ENCODE measurements at places on chromosomes 3 and 15.

GRCh38 chr3:53705774-53706173 lies 140.4 kb downstream of the CHDH start:
- DNase-seq, result no peak

GRCh38 chr15:36414670-36415069 lies 164.8 kb upstream of the CDIN1 start:
- DNase-seq, result no peak

DNA sequence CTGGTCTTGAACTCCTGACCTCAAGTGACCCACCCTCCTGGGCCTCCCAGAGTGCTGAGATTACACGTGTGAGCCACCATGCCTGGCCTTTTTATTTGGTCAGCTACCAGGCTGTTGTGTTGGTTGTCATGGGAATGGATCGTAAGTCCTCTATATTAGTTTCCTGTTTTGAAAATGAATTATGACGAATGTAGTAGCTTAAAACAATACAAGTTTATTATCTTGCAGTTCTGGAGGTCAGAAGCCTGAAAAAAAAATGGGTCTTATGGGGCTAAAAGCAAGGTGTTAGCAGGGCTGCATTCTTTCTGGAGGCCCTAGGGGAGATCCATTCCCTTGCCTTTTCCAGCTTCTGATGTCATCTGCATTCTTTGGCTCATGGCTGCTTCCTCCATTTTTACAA lies 25.1 kb upstream of the HERC1 start:
- no peak for DNase-seq

DNA sequence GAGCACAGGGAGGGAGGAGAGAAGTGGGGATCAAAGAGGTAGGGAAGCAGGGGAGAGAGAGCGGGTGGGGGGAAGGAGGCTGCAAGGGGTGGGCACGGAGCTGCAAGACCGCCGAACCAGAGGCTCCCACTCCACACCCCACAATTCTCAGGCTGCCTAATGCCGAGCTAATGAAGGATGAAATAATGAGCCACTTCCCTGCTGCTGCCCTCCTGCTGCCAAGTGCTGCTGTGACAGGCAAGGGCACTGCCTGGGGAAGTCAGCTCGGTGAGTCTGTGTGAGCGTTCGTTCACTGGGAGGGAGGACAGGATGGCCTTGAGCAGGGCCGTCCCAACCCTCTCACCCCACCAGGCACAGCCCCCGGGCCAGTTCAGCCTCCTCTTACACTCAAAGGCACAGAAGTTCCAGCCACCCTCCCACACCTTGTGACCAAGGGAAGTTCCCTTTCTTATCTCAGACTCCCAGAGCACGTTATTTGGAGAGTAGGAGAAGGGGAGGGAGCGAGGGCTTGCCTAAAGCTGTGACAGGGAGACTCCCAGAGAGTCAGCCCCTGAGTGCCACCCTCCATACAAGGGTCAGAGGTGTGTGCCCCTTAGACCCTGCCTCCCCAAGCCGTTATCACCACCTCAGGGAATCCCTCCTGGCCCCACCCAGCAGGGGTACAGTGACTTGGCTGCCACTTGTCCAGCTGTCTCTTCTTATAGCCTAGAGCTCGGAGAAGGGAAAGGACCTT lies 12.4 kb downstream of the GLYCTK start:
- no peak for DNase-seq

DNA sequence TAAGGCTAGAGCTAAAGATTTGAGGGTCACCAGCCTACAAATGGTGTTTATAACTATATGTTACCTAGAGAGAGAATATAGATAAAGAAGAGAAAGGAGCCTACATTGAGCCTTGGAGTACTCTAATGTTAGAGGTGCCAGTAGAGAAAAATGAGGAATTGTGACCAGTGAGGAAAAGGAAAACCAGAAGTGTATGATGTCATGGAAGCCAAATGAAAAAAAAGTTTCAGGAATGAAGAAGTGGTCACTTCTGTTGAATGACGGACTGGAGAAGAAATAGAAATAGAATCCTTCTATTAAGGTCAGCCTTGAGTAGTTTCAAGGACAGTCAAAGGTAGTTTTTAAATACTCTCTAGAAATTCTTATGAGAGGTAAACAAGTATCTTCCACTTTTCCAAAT lies 51.2 kb upstream of the MLF1 start:
- DNase-seq, result no peak

DNA sequence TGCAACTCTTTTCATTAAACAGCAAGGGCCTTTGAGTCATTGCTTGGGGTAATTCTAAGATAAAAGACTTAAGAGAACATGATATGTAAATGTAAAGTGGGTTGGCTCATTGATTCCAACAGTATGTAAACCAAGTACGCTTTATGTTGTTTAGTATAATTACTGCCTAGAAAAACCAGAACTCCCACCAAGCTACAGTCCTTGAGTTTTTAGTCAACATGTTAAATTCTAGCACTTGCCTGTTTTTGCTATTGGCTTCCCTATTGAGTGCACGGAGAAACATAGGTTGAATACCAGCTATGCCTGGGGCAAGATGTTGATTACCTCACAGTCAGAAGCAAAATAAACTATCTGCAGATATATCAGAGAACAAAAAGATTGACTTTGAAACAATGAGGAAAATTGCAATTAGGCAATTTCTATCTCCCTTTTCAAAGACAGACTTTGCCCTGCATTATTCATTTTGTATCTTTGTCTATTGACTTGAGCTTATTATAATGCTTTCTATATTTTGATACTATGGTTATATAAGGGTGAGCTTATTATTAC lies 179.3 kb downstream of the ZPLD1 start:
- no peak for DNase-seq

- DNase-seq, result no peak
Measured at GRCh38 chr15:100318880-100319279, 22.9 kb downstream of the ADAMTS17 start.

GRCh38 chr15:42375252-42375651 lies 16.0 kb downstream of the CAPN3 start:
- no peak for DNase-seq

- DNase-seq, result no peak
Measured at GRCh38 chr15:39752246-39752645, 30.4 kb downstream of the FSIP1 start.
